ENCODE measurements at places on chromosomes 1 and 21.
A peak's percentile ranks its signal among the peaks of the same experiment; 100 is the strongest.

DNA sequence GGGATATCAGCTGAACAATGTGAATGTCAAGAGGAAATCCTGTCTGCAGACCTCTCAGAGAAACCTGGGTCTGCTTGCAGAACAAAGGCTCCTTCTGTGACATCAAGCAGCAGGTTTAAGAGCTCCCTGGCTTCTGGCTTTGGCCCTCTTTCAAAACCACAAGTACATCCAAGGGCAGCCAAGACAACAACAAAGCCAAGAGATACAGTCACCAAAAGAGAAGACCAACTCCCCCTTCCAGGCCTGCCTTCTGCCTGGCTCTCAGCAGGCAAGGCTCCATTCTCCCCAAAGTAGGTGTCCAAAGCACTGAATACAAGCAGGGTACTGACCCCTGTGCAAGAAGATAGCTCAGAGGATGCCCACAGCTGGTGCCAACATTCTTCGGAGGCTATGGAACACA lies 11.5 kb downstream of the BCAR3 start:
- no peak for DNase-seq

DNA sequence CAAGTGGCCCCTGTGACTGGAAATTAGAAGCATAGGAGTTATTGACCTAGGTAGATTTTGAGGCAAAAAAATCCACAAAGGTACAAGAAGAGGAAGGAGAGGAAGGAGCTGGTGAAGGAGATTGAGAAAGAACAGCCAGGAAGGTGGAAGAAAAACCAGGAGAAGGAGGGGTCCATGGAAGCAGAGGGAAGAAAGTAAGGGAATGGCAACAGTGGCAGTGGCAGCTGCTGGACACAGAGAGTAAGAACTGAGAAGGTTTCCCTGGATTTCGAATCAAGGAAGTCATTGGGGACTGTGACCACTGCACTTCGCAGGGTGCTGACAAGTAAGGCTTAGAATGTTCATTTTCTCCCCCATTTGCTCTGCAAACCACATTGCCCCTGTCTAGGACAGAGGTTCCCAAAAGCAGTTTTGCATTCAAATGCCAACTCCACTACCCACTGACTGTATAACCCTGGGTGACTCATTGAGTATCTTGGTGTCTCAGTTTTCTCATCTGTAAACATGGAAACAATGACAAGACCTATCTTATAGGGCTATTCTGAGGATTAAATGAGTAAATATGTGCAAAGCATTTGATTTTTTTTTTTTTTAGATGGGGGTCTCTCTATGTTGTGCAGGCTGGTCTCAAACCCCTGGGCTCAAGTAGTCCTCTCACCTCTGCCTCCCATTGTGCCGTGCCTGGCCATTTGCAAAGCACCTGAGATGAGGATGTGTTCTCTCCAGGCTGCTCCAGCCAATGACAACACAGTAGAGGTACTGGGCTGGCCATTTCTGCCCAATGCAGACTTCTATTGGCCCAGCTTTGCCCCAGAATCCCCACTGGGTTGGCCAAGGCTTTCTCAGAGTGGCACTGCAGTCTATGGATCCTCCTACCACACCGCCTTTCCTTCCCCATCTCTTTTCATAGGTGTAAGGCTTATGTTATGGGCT lies 9.3 kb upstream of the CAPN2 start:
- no peak for DNase-seq

DNA sequence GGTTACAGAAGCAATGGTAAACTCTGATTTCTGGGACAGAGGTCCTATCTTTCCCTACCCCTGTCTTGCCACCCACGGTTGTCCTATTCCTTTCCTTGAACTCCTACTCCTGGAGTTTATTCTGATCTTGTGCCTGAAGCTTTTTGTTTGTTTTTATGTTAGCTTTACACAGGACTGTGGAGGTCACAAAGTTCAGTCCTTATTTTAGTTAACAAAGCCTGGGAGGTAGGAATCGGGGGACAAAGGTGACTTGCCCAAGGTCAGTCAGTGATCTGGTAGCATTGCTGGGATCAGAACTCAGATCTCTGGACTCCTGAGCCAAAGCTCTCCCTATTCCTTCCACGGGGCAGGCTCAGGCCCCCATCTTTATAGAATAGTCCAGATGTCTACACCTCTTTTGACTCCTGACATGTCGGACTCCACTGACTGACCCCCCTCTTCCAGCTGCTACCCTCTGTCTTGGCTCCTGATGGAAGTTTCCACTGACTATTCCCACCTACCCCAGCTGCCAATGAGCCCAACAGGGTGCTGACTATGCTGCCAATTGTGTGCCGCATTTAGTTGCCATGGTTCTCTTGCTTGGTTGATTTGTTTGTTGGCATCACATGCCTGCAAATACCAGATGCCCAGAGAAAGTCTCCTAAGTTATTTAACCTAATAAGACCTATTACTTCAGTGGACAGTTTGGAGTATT lies 9.9 kb downstream of the F5 start:
- no peak for DNase-seq

DNA sequence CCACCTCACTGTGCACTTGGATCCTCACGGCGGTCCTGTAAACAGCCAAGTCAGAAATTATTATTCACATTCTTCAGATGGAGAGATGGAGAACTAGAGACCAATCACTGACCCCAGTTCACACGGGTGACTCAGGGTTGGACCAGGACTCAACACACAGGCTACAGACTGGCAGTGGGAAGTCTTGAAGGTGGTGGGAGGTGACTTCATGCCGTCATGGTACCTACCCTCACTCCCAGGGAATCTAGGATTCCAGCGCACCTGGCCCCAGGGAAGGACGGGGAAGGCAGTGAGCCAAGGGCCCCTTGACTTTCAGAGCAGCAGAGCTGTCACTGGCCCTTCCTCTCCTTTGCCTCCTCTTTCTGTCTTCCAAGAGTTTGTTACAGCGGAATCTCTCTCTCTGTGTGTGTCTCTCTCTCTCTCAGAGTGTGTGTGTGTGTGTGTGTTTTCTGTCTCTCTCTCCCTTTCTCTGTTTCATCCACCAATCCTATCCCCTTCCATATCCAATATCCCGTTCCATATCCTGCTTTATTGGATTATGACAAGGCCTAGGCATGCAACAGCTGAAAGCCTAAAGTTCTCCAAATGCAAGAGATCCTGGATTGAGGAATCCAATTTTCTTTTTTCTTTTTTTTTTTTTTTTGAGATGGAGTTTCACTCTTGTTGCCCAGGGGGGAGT lies 11.7 kb downstream of the OPTC start:
- no peak for DNase-seq

DNA sequence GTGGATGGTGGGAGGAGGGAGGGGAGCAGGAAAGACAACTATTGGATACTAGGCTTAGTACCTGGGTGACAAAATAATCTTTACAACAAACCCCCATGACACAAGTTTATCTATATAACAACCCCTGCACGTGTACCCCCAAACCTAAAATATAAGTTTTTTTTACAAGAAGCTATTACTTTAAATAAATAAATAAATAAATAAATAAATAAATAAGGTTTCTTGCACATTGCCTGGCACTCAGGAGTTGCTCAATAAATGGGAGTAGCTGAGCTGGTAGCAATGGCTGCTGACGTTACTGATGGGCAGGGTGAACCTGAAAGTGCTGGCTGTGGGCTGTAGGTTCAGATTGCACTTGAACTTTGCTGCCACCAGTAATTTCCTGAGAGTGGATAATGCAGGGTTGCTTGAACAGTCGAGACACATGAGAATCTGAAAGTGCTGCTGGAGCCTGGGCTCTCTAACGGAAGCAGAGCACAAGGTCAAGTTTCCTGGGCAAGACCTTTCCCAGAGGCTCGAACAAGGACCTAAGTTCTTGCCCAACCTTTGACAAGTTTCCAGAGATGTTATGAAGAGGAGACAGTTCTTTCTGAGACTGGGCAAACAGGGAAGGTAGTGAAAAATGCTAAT lies 14.8 kb upstream of the KCNE2 start:
- no peak for DNase-seq

GRCh38 chr1:199978408-199978940 lies 49.0 kb upstream of the NR5A2 start:
- DNase-seq = no peak

- peak; percentile 51 for DNase-seq
These were observed 15.8 kb downstream of the RNF223 start for GRCh38 chr1:1058088-1058905.

DNA sequence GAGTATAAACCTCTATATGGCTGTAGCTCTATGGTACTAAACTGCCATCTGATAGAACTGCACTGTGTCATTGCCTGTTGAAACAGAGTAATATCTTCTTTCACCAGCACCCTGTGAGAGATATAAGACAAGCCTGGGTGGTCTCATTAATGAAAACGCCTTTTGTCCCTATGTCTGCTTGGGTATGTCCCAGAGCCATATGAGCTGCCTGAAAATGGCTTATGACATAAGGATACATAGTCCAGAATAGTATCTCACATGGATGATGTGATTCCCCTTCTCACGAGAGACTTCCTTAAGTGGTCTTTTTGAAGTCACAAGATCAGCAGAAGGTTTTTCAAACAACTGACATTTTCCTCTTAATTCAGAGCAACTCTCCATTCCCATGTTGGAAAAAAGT lies 7.3 kb upstream of the TMCC2 start:
- DNase-seq = no peak

DNA sequence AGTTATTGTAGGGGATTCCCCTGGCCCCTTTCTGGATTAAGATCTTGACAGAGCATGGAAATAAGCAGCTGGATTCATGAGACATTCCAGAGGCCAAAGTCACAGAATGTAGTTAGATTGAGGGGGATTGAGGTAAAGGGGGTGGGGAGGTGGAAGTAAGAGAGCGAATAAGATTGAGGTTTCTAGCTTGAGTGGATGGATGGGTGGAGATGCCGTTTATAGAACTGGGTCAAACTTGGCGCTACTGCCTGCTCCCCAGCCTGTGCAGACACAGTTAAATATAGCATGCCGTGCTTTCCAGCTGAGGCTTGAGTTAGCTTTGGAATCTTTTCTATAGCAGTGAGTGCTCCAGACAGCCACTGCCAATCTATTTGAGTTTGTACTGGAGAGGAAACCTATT lies 85.7 kb downstream of the DYRK1A start:
- no peak for DNase-seq

DNA sequence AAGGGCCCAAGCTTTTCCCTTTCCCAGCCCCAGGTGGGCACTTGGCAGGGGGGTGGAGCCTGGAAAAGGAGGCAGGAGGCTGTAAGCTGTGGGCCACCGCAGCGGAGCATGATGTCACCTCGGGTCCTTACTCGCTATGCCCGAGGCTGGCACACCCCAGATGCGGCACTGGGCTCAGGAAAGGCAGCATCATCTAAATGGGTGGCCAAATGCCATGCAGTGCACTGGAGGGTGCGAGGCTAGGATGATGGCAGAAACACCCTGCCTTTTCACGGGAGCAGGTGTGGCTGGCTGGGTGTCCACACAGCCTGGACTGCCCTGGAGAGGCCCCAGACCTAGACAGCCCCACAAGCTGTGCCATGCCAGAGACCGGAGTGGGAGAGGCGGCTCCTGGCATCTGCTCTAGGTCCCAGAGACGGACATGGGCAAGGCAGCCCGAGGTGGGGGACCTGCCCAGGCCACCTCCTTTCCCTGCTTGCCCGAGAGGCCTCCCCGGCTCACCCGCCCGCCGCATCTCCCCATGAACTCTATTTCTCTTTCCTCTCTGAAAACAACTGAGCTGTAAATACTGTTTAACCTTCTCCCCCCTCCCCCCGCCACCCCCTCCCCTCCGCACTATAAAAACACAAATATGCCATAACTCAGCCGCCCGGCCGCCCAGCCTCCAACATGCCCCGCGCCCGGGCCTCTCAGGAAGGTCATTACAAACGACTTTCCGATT lies 124.7 kb downstream of the CASZ1 start:
- DNase-seq = no peak

DNA sequence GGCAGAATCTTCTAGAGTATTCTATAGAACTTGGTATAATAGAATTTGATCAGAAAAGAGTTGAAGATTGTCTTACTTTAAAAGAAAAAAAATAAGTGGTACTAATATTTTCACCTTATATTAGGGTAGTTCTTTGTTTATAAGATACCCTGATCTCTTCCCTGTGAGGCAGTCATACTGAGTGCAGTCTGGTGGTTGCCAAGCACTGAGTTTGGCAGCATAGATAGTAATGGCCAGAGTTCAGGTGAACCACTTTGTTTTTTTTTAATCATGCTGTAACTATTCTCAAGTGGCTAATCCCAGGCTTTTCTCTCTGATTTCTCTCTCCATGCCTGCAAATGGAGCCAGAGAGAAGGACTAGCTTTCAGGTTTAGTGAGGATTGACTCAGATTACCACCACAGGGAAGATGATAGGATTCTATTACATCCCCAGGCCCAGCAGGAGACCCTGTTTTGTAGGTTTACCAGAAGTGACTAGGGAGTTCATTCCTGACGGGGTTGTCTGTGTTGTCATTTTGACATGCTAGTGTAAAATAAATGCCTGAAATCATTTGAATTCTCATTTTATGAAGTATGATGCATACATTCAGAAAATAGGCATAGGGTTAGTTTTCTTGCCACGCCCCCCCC lies 16.7 kb downstream of the KDM1A start:
- no peak for DNase-seq

GRCh38 chr21:34522284-34522683 lies 10.3 kb upstream of the KCNE1 start:
- DNase-seq = no peak

DNA sequence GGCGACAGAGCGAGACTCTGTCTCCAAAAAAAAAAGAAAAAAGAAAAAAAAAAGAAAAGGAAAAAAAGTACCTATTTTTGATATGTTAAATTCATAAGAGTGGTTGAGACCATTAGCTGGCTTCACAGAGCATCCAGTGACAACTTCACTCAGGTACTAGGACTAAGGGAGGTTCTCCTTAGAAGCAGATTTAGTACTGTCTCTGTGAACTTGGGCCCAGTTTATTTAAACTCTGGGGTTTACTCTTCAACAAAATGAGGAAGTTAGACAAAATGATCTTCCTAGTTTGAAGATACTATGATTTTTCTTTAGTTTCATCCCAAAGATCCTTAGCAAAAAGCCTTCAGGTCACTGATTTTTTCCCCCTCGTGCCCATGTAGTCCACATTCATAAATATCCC lies 21.2 kb downstream of the MACO1 start:
- DNase-seq = no peak

DNA sequence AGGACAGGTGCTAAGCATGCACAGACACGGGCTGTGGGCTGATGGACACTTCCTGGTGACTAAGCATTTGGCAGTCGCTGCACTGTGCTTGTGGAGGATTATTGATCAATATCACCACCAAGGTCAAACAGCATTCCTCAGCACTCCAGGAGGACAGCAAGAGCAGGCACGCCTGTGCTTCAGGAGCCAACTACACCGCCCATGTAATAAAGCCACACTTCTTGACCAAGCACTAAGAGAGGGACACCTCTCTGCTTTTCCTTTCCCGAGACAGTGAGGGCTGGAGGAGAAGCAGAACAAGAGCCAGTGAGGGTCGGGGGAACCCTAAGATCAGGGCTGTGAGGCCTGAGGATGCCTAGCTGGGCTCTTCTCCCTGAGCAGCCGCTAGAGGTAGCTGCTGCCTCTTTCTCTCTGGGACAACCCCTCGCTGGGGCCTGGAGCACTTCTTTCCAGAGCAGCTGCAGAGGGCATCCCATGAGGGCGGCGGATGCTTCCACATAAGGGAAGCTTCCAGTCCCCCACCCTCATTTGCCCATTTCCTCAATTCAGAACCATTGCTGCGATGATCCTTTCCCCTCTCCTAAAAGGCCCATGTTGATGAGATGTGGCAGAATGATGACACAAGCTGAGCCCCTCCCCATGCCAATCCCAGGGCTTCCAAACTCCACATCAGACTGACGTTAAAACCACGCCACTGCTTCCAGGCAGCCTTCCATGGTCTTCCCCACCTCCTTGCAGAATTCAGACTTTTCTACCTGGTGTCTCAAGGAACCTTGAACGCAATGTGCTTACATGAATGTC lies 19.1 kb downstream of the RAB7B start:
- peak; percentile 72 for DNase-seq

- DNase-seq = no peak
These were observed 53.7 kb downstream of the HSF2BP start for GRCh38 chr21:43605320-43606215.

Measured in K562 (cell line).